ENCODE measurements at places on chromosomes 7 and 10.

DNA sequence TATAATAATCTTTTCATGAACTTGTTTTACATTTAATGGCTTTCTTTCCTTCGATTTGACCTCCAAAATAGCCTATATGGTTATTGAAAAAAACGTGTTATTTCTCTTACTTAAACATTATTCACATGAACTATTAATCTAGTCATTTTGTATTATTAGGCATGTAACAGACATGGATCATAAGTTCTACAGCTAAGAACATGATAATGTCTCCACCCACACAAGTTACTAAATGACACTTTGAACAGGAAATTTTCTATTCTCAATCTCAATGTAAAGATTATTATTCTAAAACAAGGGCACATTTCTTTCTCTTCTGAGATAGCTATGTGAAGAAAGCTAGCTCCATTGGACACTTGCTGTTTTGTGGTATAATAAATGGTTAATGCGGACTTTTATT, 10.0 kb downstream of the LAMB4 start:
- DNase-seq: no peak

- DNase-seq: no peak
These were observed 7.0 kb downstream of the ATP6V0E2 start for GRCh38 chr7:149880638-149881311.

- DNase-seq: no peak
These were observed 6.1 kb downstream of the DENND11 start for GRCh38 chr7:141695803-141696289.

DNA sequence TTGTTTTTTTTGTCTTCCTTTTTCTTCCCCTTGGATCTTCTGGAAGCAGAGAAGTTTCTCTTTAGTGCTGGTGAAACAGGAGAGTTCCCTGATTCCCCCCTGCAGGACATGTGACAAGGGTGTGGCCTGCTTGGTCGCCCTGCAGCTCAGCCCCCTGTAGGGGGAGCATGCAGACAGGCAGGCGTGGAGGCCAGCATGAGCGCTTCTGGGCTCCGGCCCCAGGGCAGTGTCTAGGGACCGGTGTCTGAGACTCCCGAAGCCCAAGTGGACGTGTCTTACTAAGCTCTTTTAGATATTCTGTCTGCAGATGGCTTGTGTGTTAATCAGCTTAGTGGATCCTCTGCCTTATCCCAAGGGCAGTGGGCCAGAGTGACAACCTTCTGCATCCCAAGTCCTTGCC, 26.1 kb downstream of the PRSS58 start:
- DNase-seq: no peak

- no peak for DNase-seq
These were observed 18.5 kb upstream of the FAM133B start for GRCh38 chr7:92608380-92609322.

DNA sequence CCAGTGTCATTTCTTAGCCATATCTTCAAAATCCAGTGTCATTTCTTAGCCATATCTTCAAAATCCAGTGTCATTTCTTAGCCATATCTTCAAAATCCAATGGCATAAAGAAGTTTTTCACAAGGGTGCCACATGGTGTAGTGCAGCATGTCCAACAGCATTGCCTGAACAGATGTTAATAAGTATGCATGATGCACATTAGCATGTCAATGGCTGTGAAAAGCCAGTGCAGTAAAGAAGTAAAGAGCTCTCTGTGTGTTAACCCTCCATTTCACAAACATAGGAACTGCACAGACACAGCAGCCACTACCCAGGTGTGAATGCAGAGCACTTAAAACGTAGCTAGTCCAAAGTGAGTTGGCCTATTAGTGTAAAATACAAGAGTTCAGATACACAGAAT, 89.8 kb downstream of the GNAI1 start:
- no peak for DNase-seq

DNA sequence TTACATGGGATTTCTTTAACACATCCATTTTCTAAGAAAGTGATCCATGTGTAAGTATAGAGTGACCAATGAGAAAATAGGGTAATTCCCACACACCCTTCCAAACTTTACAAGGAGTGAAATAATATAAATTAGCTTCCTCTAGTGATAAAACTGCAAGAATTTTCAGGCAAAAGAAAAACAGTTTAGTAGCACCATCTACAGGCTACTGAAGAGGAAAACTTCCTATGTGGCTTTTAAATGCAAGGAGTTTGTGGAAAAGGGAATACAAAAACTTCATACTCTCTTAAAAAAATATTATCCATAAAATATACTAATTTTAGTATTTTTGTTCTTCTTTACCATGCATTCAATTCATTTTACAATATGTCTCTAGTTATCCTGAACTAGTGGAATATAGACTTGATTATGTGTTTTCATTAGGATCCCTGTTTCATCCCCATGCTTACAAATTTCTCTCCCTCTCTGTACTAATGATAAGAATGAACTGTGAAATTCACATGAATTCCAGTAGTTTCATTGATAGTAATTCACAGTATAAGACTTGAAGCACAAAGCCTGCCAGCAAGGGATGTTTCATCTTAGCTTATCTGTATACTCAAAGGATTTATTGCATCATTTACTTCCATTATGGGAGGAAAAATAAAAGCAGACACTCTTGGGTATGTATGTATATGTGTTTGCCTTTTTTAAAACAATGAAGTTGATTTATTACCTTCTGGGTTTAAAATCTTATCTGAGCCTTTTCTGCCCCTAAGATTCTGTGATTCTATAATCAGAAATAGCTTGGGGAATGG, 442.9 kb downstream of the AUTS2 start:
- peak; percentile 5 for DNase-seq

DNA sequence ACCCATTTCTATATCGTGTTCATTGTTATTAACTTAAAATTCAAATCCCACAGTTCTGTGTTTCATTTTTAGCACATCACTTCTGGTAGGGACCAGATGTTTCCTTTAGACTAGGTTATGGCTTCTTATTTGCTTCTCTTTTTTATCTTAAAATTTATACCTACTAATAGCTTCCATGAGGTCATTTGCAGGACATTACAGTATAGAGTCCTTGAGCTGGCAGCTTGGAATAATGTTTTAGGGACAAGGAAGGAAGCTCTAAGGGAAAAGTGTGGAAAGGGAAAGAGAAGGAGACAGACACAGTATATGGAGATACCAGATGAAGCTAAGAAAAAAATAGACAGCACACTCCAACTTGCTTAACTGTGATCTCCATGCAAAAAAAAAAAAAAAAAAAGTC, 48.8 kb upstream of the CD36 start:
- no peak for DNase-seq

- no peak for DNase-seq
These were observed 10.9 kb downstream of the TARP start for GRCh38 chr7:38262545-38262944.

DNA sequence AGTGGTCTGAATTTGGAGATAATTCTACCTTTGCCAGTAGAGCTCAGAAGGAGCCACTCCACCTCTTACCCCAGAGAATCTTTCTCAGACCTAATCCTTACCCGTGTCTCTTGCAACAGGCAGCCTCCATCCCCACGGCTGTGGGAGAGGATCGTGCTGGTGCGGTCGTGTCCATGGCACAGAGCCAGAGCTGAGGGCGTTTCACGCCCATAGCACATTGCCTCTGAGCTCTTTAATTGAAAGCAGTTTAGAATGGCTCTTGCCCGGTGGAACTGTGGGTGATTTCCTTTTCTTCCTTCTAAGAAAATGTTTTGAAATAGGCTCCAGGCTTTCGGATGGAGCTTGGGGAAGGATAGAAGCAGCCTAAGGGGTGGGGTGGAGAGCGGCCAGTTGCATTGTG, 41.5 kb downstream of the PRF1 start:
- DNase-seq: no peak

- no peak for DNase-seq
These were observed 50.9 kb downstream of the INPP5A start for GRCh38 chr10:132588301-132589013.

DNA sequence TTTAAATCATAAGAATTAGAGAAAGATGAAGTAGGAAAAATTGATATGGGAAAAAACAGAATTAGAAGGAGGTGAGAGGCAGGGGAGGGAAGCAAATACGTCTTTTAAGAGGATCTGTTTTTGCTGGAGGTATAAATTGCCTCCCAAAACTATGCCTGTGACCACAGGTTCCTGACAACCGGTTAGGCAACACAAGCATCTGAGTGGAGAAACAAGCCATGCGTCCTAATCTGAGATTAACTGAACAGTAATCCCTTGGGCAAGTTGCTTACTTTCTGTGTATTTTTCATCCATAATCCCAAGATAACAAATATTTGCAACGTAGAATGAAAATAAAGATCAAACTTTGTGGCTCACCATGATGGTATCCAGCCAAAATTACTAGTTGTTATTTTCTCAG, 149.2 kb downstream of the C1GALT1 start:
- no peak for DNase-seq

- no peak for DNase-seq
These were observed 11.5 kb downstream of the EIF4H start for GRCh38 chr7:74185636-74186035.

DNA sequence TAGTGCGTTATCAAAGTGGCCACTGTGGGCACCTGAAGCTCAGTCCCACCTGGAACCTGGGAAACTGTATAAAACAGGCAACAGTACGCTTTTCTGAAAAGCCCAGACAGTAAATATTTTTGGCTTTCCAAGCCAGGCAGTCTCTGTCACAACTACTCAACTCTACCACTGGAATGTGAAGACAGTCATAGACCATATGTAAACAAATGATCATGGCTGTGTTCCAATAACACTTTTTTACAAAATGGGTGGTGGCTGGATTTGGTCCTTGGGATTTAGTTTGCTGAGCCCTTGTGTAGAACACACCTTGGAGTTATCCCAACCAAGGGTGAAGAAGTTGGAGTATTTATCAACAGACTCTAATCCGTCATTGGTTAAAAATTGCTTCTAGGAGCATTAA, 259.9 kb downstream of the SKIDA1 start:
- DNase-seq: no peak

DNA sequence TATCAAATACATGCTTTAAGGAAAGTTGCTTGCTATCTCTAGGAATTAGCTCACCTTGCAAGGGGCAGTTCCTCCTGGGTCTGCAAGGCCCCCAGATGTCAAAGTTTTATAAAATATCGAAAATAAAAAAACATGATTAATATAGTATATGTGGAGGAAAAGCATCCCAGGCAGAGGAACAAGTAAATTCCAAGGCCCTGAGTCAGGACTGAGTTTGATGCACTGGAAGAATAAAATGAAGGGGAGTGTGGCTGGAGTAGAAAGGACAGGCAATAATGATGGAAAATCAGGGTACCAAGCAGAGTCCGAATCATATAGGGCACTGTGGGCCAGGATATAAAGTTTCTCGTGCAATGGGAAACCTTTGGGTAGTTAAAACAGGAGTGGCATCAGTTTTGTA, 112.4 kb upstream of the EEPD1 start:
- peak; percentile 21 for DNase-seq

GRCh38 chr7:137040745-137041144, 172.3 kb downstream of the CHRM2 start:
- no peak for DNase-seq

DNA sequence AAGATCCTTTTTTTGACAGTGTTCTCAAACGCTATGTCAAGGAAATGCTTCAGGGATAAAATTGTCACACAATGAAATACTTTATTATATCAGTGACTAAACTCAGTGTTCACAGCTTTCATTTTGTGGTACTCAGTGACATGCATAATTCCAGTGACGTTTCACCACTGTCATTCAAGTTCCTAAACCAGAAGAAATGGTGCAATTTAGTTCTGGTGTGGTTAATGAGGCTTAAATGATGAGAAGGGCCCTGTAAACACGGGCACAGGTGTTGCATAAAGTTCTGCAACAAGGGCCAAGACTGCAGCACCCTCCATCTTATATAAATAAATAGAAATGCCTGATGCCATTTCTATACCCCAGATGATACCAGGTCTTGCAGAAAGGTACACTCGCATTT, 1247.1 kb downstream of the GATA3 start:
- DNase-seq: no peak

DNA sequence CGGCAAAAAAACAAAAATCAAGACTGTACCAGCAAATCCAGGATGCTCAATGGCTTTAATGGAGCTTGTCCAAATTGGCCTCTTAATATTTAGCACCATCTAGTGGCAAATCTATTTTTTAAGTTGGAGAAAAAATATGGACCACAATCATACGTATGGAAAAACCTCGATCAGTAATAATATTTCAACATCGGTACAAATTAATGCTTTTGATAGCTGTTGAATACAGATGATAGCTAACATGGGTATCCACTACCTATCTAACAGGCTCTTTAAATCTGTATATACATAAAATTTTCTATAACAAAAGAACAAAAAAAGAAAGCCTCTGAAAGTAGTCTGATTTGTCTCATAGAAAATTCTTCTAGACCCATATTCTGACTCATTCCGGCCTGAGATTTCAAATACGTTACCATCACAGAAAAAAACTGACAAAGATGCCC, 29.2 kb downstream of the COA1 start:
- DNase-seq: peak; percentile 46

- DNase-seq: no peak
These were observed 252.0 kb downstream of the PTEN start for GRCh38 chr10:88115407-88115806.

DNA sequence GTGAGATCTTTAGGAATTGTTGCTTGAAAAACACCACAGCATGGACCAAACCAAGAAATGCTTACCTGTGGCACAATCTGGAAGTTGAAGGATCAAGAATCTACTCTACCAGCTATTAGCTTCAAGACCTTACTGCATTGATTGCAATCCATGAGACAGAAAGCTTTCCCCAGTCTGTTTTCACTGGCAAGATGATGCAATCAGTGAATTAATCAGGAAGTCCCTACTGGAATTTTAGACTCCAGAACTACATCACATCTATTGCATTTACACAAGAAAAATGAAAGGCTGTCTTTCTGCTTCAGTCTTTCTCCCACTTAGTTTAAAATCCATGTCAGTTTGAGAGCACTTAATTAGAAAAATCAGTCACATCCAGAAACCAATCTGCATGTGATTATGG, 191.7 kb downstream of the TFEC start:
- no peak for DNase-seq

DNA sequence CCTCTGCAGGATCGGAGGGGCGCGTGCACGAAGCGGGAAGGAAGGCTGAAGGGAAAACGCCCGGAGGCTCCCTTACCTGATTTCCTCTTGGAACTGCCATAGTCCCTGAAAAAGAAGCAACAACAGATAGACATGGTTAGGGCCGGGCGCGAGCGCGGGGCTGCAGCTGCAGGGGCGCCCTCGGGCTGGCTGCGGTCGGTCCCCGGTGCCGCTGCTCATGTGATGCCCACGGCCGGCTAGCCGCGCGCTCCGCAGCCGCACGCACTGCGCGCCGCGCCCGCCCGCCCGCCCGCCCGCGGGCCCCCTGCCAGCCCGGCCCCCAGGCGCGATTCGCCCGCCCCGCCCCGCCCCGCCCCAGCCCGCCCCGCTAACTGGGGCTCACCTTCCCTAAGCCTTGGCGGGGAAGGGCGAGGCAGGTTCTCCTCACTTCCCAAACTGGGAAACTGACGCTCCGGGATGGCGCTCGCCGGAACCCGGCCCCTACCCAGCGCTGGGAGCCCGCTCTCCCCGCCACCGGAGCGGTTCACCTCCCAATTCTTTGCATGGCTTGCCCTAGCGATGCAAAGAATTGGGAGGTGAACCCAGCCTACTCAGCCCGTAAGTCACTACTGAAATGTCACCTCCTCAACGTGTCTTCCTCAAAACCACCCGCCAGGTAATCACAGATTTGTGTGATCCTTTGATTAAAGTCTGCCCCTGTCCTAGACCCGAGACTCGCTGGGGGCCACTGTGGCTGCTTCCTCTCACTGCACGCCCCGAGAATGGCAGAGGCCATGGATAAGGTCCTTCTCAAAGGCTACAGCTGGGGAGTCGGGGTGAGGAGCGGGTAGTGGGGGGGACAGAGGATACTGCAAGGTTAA, 162.2 kb downstream of the SH3PXD2A start:
- no peak for DNase-seq

Data from amniotic stem cell (primary cell).